Femur (tissue), 1 donor: ENCODE measurements at places on chromosomes 4 and X.
A peak's percentile ranks its signal among the peaks of the same experiment; 100 is the strongest.

DNA sequence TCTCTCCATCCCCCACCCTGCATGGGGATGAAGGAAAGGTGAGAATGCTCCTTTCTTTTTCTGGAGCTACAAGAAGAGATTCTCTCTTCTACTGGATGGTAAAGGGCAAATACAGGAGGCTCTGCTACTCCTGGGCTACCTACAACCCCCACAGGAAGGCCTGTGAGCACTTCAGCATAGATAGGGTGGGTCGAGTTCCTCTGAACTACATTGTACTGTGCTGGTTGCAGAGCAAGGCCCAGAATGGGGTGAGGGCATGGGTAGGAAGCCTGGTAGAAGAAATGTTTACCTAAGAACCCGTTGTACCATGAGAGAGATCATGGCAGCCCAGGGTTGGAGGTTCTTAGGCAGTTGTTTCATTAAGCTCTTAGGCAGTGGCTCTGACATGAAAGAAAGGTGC, 510.4 kb downstream of the MID1IP1 start:
- DNase-seq: no peak

DNA sequence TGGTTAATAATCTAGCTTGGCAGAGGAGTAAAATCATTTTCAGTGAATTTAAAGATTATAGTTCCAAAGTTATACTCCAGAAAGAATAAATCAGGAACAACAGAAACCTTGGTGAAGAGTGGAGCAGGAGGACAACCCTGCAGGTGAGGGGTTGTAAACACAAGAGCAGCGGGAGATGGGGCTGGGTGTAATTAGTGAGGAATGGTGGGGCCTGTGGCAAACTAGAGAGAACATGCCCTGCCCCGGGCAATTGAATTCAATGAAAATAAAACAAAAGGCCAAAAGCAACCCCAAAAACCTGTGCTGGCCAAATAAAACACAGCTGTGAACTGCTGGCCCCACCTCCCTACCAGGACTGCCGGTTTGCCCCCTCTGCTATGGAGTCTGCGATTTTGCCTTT, 325.2 kb downstream of the NR3C2 start:
- no peak for DNase-seq

GRCh38 chrX:4263030-4263803, 549.8 kb upstream of the PRKX start:
- no peak for DNase-seq

DNA sequence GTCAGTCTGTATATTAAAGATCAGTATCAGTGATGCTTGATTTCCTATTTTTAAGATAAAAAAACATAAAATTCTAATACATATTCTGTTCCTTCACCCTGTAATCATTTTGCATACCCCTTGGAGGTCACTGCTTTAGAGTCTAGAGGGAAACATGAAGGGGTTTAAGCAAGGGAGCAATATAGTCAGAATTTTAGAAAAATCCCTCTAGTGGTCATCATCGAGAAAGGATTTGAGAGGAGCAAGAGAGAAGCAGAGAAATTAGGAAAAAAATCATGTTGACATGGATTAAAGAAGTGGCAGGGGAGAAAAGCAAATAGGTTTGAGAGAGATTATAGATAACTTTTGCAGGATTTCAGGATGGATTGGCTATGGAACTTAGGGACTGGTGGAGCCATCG, 11.1 kb downstream of the APEX2 start:
- no peak for DNase-seq

- no peak for DNase-seq
These were observed 27.0 kb upstream of the GPR78 start for GRCh38 chr4:8553216-8553615.

GRCh38 chrX:144896323-144896722, 351.0 kb upstream of the SPANXN1 start:
- no peak for DNase-seq

- no peak for DNase-seq
These were observed 21.0 kb upstream of the ADD1 start for GRCh38 chr4:2822461-2823300.

GRCh38 chr4:64857815-64858214, 448.6 kb upstream of the TECRL start:
- DNase-seq: no peak

- no peak for DNase-seq
These were observed 28.1 kb downstream of the KLHL8 start for GRCh38 chr4:87192145-87192919.

DNA sequence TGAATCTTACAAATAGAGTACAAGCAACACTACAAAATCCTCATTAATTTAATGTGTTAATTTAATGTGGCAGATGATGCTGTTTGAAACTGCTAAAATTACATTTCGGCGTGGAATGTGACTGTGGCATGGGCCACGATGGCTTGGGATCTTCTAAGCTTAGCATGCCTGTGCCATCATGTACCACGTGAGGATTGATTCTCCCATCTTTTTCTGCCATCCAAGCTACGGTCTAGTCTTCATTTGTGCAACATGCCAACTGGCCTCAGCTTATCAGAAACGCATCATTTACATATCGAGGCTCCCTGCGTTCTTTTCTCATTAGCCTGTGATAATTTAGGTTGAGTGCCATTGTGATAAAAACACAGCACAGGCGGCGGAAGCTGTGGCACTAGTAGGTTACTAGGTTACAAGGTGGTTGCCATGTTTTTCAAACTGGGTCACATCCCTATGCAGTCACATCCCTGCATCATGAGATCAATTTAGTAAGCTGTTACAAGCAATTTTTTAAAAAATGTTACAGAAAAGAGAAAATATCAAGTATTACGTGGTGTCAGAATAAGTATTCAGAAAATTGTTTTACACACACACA, 189.9 kb upstream of the RBPJ start:
- DNase-seq: no peak

GRCh38 chr4:41722181-41722580, 26.3 kb downstream of the PHOX2B start:
- DNase-seq: no peak

GRCh38 chr4:26086621-26087441, 172.8 kb downstream of the SMIM20 start:
- peak; percentile 67 for DNase-seq

GRCh38 chrX:53223955-53224859, 800 bp downstream of the KDM5C start:
- DNase-seq: no peak

DNA sequence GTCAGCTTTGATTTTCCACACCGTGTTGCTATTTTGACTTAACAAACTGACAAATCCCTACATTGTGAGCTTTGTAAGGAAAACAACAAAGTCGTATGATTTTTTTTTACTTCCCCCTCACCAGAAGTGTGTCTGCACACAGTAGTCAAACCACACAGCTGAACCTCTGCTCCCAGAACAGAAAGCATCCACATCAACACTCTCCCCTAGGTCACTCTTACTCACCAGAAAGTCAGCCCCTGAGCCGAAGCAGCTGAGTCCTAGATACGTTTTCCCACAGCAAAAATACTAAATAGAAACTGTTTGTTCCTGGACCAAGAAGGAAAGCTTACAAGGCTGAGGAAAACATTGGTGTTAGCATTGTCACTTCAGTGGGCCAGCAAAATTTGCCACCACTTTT, 305.7 kb downstream of the DHX15 start:
- no peak for DNase-seq
